Renal cortical epithelial cell (primary cell): ENCODE measurements at places on chromosomes 3 and 15. TPM values are rescaled to one million over a fixed set of nuclear protein-coding genes. Genes with fewer than 3 reads are reported as not detected.

KLHL6 gene
- total RNA-seq = under 0.01 TPM in 1 of 2 replicates, not detected in the other

KATNBL1 gene
- total RNA-seq = 51.9 and 54.5 TPM in 2 replicates

RPL32 gene
- 664 and 705 TPM in 2 replicates for total RNA-seq

PAQR5 gene
- total RNA-seq = 8.2 and 8.9 TPM in 2 replicates

ABHD17C gene
- total RNA-seq = 4.7 and 7.4 TPM in 2 replicates

C3orf85 gene
- total RNA-seq = not detected in 2 replicates

RTP3 gene
- total RNA-seq = not detected in 2 replicates

DNA sequence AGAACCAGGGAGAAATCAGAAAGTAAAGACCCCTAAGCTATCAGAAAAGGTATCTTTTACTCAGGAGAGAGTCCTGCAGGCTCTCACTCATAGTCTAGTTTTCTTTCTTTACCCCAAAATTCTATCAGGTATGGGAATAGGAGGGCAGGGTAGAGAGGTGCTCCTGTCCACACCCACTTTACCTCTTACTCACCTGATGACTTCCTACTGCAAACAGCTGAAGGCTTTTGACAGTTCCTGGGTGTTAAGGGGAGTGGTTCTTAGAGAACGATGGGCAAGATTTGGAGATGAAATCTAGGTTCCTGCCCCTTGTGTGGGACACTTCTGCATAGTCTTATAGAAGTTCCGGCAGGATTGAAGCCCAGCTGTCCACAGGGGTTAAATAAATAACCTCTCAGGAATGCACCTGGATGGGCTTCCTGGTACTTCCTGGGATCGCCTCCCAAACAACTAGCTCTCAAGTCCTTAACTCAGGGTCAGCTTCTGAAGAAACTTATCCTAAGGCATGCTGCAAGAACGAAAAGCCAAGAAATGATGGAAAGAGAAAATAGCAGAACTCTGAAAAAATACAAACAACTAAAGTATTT lies 10.8 kb upstream of the TNFAIP8L3 start:
- no peak for DNase-seq

DNA sequence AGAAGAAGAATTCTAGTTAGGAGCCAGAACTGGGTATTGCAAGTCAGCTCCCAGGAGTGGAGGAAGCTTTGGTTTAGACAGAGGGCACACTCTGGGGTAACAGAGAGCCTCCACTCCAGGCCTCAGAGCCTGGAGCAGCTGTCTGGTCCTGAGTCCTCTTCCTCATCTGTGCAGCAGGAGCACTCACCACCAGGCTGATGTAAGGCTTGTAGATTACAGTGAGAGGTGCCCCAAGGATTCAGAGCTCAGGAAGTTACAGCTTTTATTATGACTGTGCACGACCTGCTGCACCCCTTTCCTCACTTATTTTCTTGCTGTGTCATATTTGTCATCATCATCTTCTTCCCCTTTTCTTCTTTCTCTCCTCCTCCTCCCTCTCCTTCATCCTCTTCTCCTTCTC lies 210.4 kb downstream of the ATP10A start:
- DNase-seq = no peak

DNA sequence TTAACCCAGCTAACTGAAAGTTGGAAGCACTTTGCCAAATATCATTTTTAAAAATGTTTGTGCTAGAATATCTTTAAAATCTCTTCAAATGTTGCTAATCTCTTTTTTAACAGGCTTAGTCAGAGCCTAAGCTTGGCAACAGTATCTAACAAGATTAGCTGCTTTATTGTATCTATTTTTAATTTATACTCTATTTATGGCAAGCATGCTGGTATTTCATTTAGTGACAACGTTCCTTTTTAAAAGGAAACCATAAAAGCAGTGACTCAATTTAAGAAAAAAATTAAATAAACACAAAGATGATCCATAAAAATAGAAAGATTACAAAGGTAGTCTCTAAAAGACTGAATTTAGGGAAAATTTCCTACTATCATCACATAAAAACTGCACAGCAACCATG lies 40.5 kb downstream of the SLC12A6 start:
- DNase-seq = no peak

DNA sequence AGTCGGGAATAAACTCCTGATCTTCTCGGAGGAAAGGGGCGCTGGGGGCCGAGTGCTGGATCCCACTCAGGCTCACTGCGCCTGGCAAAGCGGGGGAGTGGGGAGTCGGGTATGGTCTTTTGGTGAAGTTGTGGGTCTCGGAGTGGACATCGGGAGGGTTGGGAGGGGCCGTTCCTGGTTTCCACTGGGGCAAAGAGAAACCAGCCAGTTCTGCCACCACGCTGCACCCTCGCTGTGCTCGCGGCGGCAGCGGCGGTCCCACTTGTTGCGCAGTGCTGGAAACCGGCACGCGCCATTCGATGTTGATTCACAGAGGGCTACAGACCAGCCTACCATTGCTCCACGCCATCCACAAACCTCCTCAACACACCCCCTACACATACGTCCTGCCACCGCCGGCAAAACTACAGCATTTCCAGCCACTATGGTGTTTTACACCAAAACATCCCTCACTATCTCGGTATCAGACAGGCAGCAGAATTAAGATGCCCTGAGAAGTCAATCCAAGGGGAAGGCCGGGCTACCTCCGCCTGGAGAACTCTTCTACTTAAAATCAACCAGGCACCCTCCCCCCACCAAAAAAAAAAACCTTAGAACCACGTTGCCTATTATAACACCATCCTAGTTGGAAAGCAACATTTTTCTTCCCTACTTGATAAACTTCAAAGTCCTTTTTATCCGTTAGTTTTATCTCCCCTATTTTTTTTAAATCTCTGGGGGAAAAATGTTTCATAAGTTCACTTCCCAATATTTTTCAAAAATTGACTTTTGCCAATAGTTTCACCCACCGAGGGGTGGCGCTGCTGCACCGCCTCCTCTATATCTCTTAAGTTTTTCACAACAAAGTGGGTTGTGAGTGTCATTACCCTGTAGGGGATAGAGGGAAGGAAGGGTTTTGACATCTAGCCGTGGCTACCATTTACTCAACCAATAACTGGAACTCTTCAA lies 3.6 kb downstream of the BCL6 start:
- peak; percentile 85 for DNase-seq

DNA sequence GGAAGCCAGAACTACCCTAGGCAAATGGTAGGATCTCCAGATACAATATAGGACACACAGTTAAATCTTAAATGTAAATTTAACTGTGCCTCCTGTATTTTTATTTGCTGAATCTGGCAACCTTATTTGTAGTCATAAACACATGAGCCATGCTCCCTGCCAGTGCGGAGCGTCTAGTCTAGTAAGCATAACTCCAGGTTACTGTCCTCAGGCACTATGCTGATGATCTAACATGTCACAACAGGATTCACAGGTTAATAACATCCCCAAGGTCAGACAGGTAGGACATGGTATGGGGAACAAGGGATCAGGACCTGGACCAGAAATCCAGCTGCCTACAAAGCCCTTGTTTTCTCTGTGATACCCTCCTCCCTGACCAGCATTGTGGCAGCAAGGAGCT lies 305.1 kb downstream of the CACNA2D3 start:
- no peak for DNase-seq

DNA sequence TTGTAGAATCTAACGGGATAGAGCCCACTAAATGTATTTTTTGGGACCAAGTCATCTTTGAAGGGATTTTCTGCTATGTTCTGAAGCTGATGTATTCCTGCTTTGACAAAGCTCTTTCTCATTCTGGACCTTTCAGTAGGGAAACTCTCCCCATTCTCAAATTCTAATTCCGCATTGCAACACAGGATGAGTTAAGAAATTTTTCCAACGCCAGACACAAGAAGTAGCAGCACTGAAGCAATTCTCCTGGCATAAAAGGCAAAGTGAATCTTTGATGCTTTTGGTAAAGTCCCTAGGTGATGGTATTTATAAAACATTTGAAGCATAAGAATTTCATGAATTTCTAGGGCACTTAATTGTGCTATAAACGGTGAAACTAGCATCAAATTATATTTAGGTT lies 76.8 kb downstream of the ZPLD1 start:
- DNase-seq = no peak

- peak; percentile 44 for DNase-seq
These were observed 12.6 kb downstream of the ATP2C1 start for GRCh38 chr3:130906374-130906995.

- peak; percentile 85 for DNase-seq
These were observed 319.9 kb upstream of the ICE2 start for GRCh38 chr15:60798821-60799220.

DNA sequence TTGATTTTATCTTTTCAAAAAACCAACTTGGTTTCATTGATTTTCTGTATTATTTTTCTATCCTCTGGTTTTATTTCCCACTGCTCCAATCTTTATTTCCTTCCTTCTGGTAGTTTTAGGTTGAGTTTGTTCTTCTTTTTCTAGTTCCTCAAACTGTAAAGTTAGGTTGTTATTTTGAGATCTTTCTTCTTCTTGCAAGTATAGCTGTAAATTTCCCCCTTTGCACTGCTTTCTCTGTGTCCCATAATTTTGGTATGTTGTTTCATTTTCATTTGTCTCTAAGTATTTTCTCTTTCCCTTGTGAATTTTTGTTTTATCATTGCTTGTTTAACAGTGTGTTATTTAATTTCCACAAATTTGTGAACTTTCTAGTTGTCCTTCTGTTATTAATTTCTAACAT lies 120.0 kb downstream of the PLD1 start:
- DNase-seq = no peak
